ENCODE measurements at places on chromosomes 12 and 14.

DNA sequence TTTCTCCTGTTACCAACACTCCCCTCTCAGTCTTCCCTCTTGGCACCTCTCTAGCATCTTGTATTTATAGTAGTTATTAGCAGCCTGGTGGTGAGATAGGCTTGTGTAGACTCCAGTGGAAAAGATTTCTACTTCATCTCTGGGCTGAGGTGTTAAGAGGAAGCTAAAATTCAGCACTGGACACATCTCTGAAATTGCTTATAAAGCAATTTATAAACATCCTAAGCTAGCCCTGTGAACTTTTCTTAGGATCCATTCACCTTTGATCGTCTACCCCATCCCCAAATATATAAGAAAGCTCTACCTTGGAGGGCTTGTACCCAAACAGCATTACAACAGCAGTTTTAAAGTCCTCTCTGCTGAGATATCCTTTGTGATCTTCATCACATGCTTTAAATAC is 928 bp downstream of the EFCAB11 start:
- no peak for DNase-seq

DNA sequence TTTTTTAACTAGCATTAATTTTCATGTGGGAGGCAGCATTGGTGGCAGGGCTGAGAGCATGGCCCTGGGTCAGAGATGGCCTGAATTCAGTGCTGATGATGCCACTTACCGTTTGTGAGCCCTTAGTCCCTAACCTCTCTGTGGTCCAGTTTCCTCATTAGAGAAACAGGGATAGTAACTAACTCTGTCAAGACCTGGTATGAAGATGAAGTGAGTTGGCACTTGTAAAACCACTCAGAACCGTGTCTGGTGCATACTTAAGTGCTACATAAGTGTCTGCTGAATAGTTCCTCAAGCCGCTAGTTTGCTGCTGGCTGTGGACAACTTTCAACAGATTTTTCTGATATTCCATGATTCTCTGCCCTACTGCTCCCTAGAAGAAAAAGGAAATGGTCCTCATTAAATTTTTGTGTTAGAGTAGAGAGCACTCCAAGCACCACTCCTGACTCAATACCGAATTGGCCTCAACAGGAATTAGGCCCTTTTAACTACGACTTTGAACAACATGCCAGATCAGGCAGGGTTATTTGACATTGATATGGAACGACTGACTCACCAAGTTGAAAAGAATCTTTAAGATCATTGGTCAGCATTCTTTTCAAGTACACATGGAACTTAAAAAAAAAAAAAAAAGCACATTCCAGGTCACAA is 250.2 kb downstream of the ANO2 start:
- DNase-seq: no peak

GRCh38 chr12:54392485-54393206 is 8.1 kb upstream of the ZNF385A start:
- no peak for DNase-seq

DNA sequence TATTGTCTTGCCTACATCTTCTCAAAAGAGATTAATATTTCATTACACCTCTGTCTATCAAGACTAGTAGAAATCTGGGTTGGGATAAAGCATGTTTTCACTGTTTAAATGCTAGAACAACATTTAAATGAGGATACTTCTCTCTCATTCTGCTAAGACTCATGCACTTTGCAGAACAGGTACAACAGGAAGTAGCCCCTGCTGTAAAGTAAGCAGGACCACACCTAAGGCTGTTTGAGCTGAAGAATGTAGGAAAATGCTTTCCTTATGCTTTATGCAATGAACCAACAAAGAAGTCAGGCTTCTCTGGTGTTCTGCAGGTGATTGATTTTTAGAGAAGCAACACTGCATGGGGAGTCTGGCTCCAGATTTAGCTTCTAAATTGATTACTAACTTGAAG is 89.4 kb downstream of the PAX9 start:
- DNase-seq: no peak

DNA sequence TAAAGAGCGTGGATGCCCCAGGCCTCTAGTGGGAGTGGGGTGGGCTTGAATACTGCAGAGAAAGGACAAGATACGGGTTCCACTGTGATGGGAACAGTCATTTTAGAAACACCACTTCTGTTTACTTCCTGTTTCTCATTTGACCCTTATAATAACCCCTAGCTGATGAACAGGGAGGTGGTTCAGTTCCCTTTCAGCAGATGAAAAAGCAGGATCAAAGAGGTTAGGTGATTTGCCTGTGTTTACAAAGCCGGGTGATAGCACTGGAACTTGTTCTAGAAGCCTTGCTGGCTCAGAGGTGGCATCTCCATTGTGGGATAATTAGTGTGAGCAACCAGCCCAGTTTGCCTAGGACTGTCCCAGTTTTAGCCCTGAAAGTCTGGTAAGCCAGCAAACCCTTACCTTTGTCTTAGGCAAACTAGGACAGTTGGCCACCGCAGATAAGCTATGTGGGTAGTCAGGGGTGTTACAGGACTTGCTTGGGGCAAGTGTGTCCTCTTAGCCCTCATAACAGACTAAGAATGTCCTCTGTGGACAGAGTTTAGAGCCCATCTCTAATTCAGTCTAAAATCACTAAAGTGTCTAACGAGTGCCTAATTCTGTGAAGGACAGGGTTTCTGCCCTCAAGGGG is 7.5 kb upstream of the LRP1-AS start:
- no peak for DNase-seq

DNA sequence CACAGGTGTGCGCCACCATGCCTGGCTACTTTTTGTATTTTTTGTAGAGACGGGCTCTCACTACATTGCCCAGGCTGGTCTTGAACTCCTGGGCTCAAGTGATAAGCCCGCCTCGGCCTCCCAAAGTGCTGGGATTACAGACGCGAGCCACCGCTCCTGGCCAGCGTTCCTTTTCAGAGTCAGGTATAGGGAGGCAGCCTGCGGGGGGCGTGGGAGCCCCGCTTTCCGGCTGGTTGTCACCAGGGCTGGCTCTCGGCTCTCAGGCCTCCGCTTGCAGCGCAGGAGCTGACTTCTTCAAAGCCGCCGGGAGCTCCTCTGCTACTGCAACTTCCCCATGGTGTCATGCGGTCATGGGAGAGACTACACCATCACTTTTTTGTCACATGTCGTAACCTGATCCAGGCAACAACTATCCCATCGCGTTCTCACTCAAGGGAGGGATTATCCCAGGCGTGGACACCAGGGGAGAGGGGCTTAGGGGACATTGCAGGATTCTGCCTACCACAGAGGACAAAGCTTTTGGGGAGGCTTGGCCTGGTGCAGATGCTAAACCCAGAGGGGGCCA is 129.4 kb downstream of the SCARB1 start:
- no peak for DNase-seq

DNA sequence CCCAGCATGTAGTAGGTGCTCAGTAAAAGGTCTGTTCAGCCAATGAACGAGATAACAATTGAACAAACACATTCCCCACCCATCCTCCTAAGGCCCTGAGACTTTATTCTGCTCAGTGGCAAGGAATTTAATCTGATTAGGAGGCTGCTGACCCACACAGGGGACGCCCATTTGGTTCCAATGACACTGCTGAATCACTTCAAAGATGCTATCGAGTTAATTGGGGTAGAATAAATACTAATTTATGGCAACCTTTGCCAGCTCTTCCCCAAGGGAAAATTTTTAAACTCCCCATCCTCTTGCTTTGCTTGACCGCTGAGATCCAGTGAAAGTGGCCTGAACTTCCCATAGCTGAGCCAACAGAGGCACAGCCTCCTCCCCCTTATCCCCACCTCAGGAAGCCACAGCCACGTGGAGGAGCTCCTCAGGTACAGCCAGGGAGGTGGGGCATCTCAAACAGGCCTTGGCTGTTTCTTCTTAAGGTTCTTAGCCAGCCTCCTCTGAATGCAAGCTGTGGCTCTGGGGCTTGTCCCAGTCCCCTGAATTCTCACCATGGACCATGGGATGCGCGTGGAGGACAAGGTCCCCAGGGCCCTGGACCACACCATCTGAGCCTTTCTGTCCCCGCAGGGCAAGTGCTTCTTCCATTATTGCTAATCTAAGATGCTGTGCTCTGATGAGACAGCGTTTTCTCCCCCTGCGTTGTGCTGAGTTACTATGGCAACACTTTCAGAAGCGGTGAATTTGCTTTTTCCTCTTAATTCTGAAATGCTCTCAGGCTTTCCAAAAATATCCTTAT is 26.7 kb downstream of the C14orf132 start:
- no peak for DNase-seq

DNA sequence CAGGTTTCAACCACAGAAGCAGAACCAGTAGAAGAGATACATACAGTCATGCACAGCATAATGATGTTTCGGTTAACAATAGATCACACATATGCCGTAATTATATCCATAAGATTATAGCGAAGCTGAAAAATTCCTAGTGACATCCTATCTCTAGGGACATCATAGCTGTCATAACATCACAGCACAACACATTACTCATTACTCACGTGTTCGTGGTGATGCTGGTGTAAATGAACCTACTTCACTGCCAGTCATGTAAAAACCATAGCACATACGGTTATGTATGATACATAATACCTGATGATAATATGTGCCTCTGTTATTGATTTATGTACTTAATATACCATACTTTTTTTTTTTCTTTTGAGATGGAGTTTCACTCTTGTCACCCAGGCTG is 44.7 kb downstream of the KLRG1 start:
- DNase-seq: no peak

GRCh38 chr14:33958605-33959226 is 7.8 kb upstream of the EGLN3 start:
- DNase-seq: no peak

- DNase-seq: no peak
These were observed 56.8 kb upstream of the LRRK2 start for GRCh38 chr12:40168001-40168400.
